ENCODE measurements at places on chromosomes 5 and 9.

DNA sequence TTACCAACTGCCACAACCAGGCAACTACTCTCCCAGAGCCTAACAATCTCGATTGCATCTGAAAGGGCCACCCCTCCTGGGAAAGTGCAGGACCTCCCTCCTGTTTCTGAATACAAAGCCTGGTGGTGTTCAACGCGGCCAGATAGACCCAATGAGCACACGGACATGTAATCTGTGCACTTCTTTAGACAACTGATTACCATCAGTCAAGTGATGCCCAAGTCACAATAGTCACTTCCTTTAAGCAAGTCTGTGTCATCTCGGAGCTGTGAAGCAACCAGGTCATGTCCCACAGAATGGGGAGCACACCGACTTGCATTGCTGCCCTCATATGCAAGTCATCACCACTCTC lies 739 bp downstream of the C9orf72 start:
- DNase-seq = no peak

DNA sequence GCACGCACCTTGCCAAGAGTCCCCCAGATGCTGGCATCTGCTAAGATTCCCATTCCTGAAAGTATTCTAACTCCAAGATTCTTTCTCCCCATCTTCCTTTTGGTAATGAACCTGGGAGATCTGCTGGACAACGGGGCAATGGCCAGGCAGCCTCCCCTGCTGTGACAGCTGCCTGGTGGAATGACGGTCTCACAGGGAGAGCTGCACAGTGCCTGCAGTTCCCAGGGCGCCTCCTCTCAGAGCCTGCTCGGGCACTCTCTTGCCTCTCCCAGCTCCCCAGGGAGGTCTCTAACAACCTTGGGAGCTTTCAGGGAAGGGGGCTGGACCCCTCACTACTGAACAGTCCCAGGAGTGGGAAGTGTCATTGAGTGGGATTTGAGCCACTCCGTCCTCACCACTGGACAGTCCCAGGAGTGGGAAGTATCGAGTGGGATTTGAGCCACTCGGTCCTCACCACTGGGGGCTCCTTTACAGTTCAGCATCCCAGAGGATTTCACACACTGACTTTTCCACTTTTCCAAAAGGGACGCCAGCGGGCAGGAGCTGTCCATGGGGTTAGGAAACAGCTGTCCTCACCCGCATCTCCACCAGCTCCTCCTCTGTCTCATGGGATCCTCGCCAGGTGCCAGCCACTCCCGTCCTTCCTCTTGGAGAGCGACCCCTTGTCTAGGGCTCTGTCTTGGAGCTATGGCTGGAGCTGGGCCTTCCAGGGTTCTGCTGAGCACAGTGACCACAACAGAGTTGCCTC lies 65.7 kb downstream of the ADAMTS2 start:
- DNase-seq = no peak

- no peak for DNase-seq
Measured at GRCh38 chr9:131578021-131578420, 32.7 kb downstream of the PRRT1B start.

DNA sequence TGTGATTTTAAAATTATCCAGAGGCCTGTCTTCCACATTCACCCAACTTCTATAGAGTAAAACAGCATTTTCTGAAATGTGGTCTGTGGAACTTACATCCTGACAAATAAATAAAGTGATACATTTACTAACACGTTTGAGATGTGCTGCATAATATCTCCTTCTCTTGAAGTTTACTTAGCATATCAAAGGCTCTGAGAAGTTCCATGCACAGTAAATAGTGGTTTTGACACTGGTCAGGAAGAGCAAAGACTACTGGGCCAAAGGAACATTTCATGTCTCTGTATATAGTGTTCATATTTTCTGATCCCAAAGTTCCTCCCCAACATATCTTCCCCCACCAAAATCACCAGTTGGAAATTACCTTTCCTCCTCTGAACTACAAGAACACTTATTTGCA lies 30.5 kb upstream of the TARS1 start:
- no peak for DNase-seq

DNA sequence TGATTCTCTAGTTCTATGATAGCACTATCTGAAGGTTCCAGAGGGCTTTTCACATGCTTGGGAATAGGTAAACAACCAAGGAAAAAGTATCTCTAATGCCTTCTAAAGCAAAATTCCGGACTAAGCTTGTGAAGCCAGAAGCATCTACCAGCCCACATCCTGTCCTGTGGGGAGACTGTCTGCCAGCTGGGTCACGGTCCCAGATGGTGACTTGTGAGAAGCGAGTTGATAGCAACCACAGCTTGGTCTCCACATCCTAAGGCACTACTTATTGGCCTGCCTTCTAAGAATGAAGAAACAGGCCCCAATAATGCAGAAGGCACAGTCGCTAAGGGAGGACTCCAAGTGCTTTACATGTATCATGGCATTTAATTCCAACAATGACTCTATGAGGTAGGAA lies 184.1 kb upstream of the ADRA1B start:
- no peak for DNase-seq

- DNase-seq = no peak
Measured at GRCh38 chr9:112112519-112112918, 62.6 kb downstream of the SUSD1 start.

DNA sequence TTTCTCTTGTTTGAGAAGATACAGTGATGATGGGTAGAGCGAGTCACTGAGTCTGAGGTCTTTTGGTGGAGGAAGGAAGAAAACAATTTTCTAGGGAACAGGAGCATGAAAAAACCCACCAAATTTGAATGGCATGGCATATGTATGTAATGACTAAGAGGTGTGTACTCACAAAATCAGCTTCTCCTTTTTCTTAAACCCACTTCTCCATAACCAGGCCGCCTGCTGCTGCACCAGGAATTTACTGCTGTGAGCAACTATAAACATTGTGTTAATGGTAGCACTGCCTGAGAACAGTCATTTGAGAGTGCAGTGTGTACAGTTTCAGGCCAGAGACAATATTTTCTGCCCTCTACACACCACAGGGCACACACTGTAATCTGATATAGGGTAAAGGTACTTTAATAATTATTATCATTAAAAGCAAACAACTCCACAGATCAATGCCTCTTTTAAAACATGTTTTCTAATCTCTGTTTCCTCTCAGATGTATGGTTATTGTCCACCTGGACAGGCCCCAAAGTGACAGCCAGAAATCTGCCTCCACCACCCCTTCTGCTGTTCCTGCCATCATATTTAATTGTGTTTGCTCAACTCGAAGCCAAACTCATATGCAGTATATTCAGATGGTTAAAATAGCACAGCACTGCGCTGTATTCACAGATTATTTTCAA lies 241.6 kb downstream of the KIAA0825 start:
- DNase-seq = no peak

All from activated gamma-delta T cell treated with anti-CD3 and anti-CD28 coated beads, Interleukin-2, amount 50 U/mL, for 16 hours (primary cell).